Suppressor macrophage treated with lipopolysaccharide for 1 hour (primary cell): ENCODE measurements at places on chromosomes 7 and 10.
A peak's percentile ranks its signal among the peaks of the same experiment; 100 is the strongest.

DNA sequence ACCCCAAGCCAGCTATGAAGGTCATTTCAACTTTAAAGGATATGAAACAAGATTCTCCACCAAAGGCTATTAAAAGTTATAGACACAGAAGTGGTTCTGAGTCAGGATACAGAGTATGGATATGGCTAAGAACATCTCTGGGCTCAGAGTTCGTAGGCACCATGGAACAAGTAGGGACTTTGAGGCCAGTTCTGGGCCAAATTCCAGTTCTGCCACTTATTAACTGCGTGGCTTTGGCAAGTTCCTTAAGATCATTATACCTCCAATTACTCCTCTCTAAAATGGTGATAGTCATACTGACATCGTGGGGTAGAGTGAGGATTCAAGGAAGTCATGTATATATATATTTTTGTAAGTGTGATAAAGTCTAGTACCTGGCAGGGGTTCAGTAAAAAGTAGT, 105.8 kb upstream of the NFE2L3 start:
- DNase-seq, result no peak

- no peak for DNase-seq
Measured at GRCh38 chr10:7811000-7811399, 7.3 kb upstream of the TAF3 start.

GRCh38 chr7:27424231-27424630, 181.6 kb downstream of the EVX1 start:
- DNase-seq, result no peak

DNA sequence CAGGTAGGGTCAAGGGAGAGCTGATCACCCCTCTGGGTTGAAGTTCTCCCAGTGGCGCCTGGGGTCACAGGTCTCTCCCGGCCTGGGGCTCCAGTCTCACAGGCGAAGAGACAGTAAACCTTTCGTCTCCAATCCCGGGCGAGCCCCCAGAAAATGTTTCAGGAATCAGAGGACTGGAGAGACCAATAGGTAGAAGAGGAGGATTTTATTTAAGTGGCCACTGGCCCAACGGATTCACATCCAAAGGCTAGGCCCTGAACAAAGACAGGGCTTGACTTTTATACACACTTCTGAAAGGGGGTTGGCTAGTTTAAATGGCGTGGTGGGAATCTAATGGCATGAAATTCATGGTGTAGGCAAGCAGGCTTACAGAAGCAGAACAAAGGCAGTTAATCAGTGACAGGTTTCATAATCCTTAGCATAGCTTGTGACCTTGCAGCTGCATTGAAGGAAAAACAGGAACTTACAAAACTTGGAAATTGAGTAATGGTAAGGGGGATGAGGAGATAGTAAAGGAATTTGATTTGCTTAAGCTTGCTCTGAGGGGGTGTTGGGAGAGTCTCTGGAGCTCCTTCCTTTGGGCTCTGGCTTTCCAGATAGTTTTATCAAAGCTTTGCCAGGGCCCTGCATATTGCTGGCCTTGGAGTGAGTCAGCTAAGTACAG, 105.5 kb downstream of the TRIM24 start:
- DNase-seq, result peak; percentile 80

- DNase-seq, result peak; percentile 27
Measured at GRCh38 chr7:73822319-73823173, 8.2 kb upstream of the CLDN4 start.
